ENCODE measurements at places on chromosomes 3 and 15.

GRCh38 chr3:49343163-49343562 is 3.3 kb upstream of the USP4 start:
- no peak for DNase-seq

DNA sequence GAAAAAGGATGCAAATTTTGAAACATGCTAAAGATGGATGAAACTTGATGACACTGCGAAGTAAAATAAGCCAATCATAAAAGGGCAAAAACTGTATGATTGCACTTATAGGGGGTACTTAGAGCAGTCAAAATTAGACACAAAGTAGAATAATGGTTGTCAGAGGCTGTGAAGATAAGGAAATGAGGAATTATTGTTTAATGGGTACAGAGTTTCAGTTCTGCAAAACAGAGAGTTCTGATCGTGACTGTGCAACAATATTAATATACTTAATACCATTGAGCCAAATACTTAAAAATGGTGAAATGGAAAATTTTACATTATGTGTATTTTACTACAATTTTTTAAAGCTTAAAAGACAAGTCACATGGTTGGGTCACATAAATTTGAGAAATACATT is 35.1 kb downstream of the UBE3A start:
- no peak for DNase-seq

DNA sequence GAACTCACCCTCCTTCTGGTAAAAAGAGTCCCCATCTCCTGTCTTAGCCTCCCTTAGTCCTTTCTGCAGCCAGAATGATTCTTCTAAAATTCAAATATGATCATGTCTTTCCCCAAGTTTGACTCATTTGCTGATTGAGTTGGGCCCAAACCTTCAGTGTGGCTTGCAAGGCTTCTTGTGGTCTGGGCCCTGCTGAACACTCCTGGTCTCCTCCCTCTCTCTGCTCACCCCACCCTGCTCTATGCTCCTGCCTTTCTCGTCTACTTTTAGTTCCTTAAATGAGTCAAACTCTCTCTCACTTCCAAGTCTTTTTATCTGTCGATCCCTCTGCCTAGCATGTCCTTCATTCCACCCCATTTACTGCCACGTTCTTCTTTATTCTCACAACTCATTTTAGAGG is 72.6 kb downstream of the CCR1 start:
- DNase-seq, result no peak

DNA sequence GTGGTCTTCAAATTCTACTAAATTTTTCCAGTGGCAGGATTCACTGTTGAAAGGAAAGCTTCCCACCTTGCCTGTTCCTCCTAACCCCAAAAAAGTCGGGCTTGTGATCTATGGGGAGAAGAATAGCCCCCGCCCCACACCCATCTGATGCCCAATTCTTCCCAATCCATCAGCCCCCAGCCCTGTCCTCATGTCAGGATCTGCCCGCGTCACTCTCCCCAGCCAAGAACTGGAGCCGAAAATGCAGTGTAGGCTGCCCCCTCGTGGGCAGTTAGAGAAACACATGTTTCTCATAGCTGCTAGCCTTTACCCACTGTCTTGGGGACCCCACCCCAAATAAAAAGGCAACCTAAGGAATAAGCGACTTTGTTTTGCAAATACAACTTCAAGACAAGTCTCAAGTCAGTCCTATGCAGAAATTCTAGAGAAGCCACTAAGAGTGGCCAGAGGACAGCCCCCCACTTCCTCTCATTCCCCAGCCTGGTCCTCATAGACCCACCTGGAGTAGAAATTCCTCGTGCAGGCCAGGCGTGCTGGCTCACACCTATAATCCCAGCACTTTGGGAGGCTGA is 13.0 kb upstream of the CSK start:
- DNase-seq, result no peak

- DNase-seq, result no peak
Measured at GRCh38 chr15:83716605-83717004, 62.7 kb downstream of the ADAMTSL3 start.

DNA sequence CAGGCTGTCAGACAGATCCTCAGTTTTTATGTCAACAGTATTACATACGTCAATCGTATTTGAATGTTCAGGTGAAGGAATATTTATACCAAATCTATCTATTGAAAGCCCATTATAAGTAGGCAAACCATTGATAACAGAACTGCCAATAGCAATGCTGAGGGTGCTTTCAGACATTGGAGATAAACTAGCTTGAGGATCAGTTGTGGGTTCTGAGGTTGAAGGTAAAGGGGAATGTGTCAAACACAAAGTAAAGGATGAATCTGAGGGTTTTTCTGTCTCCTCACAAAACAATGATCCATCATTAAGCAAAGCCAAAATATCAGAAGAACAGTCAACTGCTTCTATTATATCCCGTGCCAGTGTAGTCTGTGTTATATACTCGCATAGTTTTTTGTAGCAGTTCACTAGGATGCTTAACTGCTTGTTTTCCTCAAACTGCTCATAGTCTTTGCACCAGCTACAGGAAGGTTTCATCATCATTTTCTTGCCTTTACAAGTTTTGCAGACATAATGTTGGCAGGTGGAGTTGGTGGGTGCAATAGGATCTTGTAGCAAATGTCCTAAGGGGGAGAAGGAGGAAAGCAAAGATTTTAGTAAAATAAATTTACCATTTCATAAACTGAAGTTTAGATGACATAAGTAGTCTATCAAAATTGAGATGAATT is 43.8 kb downstream of the MSL2 start:
- no peak for DNase-seq

- DNase-seq, result no peak
Measured at GRCh38 chr3:101633186-101633585, 43.7 kb downstream of the ZBTB11 start.

DNA sequence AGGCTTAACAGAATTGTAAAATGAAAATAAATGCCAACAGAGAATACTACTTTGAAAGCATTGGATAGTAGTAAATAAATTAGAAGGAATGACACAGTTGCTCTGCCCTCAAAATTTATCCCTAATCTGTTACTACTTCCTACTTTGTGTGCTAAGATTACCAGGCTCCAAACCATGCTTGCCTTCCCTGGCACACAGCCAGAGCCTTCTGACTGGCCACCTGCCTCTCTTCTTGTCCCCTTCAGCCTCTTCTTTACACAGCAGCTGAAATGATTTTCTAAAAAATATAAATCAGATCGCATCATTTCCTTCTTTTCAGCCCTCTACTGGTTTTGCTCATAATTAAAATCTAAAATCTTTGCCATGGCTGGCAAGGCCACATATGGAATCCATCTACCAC is 334.1 kb downstream of the FHIT start:
- DNase-seq, result no peak

DNA sequence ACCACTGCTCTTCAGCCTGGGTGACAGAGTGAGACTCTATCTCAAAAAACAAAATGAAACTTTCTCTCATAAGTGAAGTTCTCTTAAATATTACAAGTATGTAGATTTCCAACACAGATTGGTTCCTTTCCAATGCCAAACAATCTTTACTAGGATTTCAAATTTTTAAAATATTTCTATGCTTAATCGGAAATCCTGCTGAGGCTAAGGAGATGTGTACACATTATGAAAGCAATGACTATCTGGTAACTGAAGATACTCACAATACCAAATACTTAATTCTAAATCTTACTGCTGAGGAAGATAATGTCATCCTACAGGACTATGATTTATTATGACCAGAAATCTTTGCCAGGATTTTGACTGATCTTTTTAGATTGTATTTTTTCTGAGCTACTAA is 255.6 kb upstream of the ZNF717 start:
- DNase-seq, result no peak

DNA sequence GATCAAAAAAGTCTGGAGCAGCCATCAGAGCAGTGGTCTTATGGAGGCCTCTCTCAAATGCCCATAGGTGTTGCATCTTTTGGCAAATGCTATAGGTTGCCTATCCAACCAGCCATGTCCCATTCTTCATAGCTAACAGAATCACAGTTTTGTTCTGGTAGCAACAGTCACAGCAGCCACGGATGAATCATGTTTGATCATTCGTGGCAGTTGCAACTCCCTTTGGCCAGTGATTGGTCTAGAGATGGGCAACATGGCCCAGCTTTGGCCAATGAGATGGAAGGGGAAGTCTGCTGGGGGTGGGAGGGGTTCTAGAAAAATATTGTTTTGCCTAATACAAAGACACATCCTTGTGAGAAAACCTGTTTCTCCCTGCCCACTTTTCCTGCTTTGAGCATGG is 50.3 kb upstream of the PPP2R3A start:
- no peak for DNase-seq

GRCh38 chr3:108201258-108201657 is 21.0 kb downstream of the IFT57 start:
- no peak for DNase-seq

- no peak for DNase-seq
Measured at GRCh38 chr3:135973841-135974240, 8.3 kb downstream of the PPP2R3A start.

DNA sequence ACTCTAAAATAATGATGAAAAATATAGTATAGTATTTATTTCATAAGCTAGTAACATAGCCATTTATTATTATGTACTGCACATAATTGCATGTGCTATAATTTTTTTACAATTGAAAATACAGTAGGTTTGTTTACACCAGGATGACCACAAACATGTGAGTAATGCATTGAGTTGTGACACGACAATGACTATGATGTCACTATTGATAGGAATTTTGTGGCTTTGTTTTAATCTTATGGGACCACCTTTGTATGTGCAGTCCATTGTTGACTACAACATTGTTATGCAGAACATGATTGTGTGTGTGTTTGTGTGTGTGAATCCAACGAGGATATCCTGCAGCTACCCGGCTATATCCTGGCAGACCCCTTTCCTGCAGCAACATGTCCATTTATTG is 372.2 kb upstream of the MCTP2 start:
- no peak for DNase-seq

GRCh38 chr3:33650495-33650894 is 67.6 kb downstream of the CLASP2 start:
- DNase-seq, result no peak

DNA sequence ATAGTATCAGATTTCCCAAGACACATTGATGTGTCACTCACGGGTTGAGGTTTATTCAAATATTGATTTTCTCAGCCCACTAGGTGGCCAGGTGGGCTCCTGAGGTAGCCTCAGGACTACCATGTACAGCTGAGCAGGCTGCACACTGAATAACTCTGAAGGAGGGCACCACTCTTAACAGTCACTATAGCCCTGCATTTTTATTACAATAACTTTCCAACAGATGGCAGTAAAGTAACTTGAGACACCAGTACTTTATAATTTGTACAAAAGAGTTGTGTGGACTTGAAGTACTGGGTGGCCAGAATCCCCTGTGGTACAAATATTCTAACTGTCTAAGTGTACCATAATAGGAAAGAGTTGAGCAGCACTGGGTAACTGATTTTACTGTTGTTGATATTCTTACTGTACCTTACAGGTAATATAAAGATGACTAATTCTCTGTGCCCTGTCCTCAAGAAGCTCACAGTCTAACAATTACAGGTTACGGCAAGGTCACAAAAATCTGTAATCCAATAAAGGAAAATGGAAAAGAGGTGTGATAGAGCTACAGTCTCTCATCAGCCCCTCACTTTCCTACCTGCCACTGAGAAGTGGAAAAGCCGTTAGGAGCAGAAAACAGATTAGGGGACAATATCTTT is 76.0 kb downstream of the ETFA start:
- no peak for DNase-seq

DNA sequence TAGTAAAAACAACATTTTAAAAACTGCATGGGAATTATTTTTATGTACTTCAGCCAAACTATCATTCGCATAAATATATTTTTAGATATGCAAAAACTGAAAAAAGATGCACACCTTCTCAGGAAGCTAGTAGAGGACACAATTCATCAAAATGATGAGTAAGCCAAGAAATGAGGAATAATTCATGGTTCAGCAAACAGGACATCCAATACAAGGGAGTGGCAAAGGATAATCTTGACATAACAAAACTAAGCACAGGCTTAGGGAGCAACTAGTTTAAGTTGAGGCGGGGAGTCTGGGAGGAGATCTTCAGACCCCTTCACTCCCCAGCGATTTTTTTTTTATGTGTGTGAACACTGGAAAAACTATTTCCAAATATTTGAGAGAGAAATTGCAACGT is 93.7 kb downstream of the ZNF280D start:
- no peak for DNase-seq

DNA sequence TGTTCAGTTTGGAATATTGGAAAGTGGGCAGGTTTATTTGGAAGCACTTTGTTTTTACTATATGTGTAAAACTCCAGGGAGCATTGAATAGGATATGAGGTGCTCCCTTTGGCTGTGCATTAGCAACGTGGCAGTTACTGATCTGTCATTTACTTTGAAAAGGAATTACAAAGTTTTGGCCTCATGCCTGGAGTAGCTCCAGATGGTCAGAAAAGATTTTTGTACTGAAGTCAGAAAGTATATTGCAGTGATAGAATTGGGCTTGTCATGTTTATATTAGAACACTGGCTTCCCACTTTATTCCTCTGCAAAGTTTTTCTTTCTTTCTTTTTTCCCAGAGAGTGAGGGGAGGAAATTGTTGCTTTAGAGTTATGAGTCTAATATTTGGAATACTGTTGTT is 26.1 kb downstream of the FNDC3B start:
- DNase-seq, result no peak

DNA sequence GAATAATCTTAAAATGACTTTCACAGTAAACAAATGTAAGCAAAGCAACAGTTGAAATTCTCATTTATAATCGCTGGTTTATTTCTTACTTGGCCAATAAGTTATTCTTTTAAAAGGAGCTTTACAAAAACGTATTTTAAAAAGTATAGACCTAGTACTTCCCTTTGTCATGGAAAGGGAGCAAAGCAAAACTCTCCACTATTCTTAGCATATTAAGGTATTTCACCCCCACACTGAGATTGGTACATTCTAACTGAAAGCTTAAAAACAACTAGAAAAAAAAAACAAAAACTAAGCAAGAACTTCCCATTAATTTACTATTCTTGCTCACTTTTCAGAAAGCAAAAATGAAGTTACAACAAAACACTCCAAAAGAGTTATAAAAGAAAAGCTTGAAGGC is 1.5 kb downstream of the ATG3 start:
- no peak for DNase-seq

DNA sequence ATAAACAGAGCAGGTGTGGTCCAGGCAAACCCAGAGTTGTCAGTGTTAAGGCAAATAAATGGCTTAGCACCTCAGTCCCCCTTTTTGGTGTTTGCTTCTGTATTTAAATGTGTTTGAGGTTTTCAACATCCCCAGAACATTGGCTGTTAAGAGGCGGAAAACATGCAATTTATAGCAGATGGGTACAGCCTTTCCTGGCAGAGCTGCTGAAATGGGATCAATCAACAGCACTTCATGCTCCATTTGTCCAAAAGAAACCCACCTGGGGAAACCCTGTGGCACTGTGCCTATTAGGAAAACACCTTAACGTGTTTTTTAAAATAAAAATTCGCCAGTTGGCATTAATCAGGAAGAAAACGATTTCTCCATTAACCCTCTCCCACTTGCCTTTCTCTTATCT is 135.4 kb downstream of the MCTP2 start:
- no peak for DNase-seq

- DNase-seq, result no peak
Measured at GRCh38 chr15:31357148-31357547, 30.5 kb downstream of the KLF13 start.
